ENCODE measurements at places on chromosomes 7 and 10.

DNA sequence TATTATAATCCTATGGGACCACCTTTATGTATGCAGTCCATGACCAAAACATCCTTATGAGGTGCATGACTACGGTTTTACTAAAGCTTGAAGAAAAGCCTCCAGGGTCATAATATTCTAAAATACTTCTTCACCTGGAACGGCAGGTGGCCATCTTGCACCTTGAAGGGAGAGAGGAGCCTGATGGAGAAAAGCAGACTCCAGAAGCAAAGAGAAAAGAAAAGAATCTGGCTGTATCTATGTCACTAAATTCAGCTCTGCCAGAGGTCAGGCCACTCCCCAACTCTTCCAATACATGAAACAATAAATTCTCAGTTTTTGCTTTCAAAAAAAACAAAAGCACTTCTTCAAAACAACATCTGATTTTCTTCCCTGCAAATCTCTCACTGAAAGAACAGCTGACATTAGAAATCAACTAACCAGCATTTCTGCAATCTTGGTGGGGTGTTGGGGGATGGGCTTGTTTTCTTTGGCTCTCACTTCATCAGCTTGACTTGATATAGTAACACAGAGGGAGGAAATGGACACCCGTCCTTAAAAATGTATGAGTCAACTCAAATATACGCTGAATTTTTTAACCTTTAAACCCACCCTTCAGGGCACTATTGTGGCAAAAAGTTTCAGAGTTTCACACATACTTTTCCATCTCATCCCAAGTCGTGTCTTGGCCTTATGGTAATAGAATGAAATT lies 21.7 kb downstream of the HIBADH start:
- DNase-seq = peak; percentile 87

GRCh38 chr7:42381161-42381560 lies 144.2 kb upstream of the GLI3 start:
- DNase-seq = peak; percentile 39

DNA sequence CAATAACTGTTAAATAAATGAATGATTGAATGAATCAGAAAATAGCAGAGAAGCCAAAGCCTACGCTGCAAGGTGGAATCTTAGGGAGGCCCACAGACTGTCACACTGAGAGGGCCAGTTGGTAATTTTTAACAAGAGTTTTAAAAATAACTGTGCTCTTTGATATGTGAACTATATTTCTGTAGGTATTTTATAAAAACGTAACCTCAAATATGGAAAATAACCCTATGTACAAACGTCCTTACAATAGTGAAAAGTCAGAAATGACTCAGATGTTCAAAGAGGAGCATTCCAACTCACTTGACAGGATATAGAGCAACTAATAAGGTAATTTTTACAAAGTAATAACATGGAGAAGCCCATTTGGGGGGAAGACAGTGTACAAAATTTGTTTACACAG lies 18.9 kb upstream of the TMEM273 start:
- DNase-seq = no peak

DNA sequence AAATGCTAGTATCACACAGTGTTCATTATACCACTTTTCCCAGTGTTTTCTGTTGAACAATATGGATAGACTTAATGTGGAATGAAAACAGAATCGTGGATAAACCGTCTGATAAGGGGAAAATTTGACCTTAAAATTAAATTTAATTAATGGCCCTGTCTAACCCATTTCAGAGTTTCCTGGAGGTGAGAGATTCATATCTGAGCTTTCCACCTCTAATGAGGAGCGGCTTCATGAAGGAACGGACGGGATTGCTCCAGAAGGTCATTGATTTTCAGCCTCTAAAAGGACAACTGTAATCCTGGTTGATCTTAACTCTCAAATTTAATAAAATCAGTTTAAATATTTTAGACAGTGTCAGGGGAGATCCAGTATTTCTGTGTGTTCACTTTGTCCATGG lies 874.9 kb downstream of the GRID1 start:
- no peak for DNase-seq

- DNase-seq = no peak
Observed at GRCh38 chr10:132845041-132845551, 59.1 kb upstream of the NKX6-2 start.

DNA sequence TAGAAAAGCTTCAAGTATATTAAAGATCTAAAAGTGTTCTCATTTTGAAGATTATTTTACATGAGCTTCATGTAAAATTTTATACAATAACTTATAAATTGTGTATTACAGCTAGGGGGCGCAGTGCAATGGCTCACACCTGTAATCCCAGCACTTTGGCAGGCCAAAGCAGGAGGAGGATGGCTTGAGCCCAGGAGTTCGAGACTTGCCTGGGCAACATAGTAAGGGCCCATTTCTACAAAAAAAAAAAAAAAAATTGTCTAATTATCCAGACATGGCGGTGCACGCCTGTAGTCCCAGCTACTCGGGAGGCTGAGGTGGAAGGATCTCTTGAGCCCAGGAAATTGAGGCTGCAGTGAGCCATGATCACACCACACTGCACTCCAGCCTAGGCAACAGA lies 16.6 kb downstream of the ACBD5 start:
- peak; percentile 46 for DNase-seq

DNA sequence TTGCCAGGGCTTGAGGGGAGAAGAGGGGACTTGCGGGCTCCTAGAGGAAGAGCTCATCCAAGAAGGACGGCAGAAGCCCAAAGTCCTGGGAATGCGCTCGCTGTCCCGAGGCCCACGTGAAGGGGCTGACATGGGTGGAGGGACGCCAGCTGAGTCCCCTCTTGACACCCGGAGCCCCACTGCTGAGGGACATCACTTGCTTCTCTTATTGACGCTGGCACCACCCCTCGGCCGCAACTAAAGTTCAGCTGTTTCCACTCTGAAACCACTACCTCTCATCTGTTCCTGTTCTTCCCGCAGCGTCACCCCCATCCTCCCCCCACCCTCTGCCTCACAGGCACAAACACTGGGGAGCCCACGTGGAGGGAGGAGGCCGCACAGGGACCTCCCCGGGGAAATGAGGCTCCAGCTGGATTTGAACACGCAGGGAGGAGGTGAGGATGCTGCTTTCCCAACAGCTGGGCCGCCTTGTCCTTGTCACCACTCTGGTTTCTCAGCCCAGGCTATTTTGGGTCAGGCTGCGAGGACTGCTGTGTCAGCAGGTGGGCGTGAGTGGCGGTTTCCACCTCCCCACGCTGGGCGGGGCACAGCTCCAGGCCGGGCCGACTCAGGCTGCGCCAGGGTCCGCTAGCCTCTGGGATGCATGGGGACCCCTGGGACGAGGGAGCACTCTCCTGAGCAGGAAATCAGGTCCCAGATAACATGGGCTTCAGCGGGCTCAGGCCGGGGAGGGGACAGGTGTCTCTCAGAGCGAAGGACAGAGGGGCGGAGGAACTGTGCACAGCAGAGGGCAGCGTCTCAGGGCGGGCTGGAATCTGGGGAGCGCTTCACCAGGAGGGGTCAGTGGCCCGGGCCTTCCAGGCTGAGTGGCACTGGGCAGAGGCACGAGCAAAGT lies 156.3 kb downstream of the ZNF248 start:
- no peak for DNase-seq

DNA sequence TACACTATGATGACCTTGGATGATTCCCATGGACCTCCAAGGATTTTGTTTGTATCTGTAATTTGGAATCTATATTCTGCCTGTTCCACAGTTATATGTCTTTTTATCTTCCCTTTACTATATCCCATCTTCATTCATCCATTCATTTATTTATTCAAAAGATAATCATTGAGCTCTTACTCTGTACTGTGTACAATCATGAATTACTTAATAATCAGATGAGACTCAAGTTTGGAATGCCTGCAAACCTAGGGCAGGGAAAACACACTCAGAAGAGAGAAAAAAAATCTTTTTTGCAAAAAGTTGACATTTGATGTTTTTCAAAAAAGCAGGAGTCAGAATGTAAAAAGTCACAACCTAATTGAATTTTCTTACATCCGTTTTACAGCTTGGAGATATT lies 170.2 kb upstream of the GNAI1 start:
- DNase-seq = no peak

DNA sequence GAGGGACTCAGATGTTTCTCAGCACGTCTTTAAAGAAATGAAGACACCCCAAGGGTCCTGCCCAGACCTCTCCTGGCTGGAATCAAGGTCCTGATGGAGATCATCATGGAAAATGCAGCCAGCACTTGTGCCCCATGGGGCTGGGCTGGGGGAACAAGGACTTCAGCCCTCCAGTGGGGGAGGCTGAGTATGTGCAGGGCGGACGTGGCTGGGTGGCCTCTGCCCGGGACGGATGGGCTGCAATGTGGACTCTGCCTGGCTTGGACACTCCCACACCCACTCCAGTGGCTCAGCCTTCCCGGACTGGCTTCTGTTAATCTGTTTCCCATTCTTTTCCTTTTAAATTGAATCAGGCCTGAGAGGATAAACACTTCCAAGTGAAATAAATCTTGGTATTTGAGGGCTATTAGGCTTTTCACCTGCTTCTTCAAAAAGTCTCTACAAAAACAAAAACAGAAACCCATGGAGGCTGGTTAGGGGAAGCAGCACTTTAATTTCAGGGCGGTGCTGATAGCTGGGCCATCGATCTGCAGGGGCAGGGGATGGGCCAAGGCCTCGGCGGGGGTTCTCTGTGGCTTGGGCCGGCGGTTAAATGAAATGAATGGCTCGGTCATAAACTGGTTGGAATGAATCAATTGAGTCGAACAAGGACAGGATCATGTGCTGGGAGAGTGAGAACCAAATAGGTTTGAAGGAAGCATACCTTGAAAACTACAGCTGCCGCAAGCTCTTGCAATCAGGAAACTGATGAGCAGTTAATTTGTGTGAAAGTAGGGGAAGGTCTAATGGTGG lies 51.4 kb downstream of the ADARB2 start:
- DNase-seq = no peak

DNA sequence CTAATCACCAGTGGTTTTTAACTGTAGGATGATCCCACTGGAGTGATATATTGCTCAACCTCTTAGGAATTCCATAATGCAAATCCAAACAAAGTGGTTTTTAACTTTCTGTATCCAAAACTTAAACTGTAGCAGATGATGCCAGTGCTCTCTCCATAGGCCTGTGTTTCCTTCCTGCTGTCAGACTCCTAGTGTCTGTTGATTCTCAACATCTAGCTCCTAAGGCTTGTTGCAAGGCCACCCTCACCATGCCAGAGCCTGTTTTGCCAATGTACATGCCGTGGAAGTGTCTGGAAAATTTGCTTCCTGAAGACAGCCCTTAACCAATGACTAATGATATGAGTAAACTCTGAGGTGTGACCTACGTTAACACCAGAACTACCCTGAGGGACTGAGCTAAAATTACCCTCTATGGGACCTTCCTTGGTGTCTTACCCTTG lies 39.3 kb downstream of the C1GALT1 start:
- peak; percentile 86 for DNase-seq

- no peak for DNase-seq
Observed at GRCh38 chr10:133276435-133277201, at the start of gene ADAM8. ADAM8 (minus strand) TSS chr10:133276868; CDS start chr10:133276817, 51 bp downstream.

DNA sequence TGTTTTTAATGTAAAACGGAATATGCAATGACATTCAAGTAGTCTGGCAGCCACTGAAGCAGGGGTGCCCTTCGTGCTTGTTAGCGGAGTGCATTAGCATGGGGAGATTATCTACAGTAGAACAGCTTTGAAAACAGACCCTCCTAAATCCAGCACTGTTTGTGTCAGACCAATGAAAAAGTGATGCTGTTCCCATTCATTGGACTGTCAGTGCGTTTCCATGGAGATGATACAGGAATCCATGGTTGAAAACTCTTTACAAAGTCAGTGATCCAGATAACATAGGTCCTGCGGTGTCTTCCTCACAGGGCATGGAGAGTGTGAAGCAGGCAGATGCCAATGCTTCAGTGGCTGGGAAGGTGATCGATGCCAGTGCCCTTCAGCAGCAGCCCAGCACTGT lies 73.6 kb downstream of the ITGB8 start:
- no peak for DNase-seq

DNA sequence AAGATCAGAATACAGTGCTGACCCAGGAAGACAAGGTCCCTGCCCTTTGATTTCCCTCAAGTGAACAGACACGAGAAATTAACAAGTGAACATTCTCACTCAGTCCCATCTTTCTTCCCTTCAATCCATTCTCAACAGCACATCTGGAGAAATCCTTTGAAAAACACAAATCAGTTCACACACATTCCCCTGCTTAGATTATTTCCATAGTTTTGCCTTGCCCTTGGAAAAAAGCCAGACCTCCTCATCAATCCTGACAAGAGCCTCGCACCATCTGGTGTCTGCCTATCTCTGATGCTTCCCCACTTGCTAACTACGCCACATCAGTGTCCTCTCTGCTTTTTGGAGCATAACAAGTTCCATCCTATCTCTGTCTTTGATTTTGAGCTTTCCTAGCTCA lies 94.4 kb upstream of the KIAA1217 start:
- peak; percentile 43 for DNase-seq

- DNase-seq = no peak
Observed at GRCh38 chr7:25314094-25314730, 85.9 kb upstream of the NPVF start.

DNA sequence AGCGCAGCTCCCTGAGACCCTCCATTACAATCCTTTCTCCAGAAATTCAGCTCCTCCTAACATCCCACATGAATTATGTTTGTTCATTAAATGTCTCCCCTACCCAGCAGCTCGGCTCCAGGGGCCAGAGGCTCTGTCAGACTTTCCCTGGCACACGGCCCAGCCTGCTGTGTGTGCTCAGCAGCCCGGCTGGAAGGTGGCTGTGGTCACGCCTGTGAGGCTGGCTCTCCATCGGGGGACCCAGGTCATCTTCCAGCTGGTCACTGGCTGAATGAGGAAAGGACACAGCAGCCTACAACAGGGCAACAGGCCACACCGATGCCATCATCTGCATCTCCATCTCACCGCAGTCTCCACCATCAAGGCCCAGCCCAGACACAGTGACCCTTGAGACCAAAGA lies 219.8 kb downstream of the MAD1L1 start:
- peak; percentile 75 for DNase-seq

DNA sequence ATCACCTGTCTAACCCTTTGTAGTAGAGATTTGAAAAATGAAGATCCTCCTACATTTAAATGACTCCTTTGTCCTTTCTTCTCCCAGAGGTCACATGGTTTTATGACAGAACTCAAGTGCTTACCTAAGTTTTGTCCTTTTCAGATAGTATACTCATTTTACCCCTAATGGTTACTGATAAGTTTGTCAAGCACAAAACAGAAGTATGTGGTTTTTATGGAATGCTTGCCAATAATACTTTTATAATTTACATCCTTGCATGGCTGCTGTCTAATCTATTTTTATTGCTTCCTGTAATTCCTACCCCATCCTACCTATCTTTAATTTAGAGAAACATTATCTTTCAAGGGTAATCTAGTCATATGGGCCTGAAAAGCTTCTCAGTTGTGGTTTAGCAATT lies 37.5 kb downstream of the HELLS start:
- DNase-seq = no peak

GRCh38 chr10:29131952-29132547 lies 156.8 kb upstream of the LYZL1 start:
- DNase-seq = peak; percentile 57

GRCh38 chr7:128379900-128380479 lies 18.5 kb upstream of the PRRT4 start:
- DNase-seq = no peak

DNA sequence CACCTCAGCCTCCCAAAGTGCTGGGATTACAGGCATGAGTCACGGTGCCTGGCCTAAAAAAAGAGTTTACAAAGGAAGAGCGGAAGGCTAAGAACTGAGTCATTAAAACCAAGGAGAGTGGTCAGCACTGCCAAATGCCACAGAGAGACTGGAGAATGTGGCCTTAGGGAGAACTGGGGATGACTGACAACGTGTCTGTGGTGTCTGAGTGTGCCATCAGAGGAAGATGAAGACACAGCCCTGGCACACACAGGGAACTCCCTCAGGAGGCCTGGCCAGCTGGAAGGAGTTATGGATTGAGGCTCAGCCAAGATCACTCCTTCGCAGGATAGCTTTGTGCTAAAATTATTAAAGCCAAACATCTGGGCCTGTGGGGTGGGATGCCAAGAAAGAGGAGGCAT lies 3.9 kb upstream of the INA start:
- DNase-seq = peak; percentile 99

Data from fibroblast of skin of scalp (primary cell).